ENCODE measurements at places on chromosomes 13 and 19. TPM values are rescaled to one million over a fixed set of nuclear protein-coding genes. Genes with fewer than 3 reads are reported as not detected.

DNA sequence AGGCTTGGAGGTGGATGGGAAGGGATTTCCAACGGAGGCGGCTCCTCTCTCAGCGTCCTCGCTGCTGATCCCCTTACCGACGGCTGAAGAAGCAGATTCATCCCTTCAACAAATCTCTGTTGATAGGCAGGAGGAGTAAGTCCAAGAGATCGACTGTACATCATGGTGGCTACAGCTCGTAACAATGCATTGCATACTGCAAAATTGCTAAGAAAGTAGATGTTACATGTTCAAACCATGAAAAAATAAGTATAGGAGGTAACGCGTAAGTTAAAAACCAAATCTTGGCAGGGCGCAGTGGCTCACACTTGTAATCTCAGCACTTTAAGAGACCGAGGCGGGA, 468 bp upstream of the SLC39A3 start:
- peak overlapping the region; percentile 87 for H3K4me3 ChIP-seq
- peaks cover 14% of the 10 kb centered on the region for H3K4me1 ChIP-seq
- no peak overlapping the region for H3K27ac ChIP-seq
- peaks cover 25% of the 10 kb centered on the region for H3K36me3 ChIP-seq

- no peak for DNase-seq
- H3K4me3 ChIP-seq, result no peak overlapping the region
- peaks cover 4% of the 10 kb centered on the region for H3K4me1 ChIP-seq
- no peaks in the 10 kb centered on the region for H3K27me3 ChIP-seq
Measured at GRCh38 chr19:10643172-10643967, 10.8 kb upstream of the ILF3 start.

GRCh38 chr19:38385804-38386257, 2.0 kb downstream of the GGN start:
- H3K27ac ChIP-seq, result no peak overlapping the region
- H3K4me1 ChIP-seq, result peaks cover 16% of the 10 kb centered on the region
- peaks cover 20% of the 10 kb centered on the region for H3K27me3 ChIP-seq
- no peak for DNase-seq
- H3K4me3 ChIP-seq, result no peak overlapping the region

- H3K4me1 ChIP-seq, result no peaks in the 10 kb centered on the region
- H3K4me3 ChIP-seq, result no peak overlapping the region
- H3K27me3 ChIP-seq, result peaks cover 28% of the 10 kb centered on the region
- H3K36me3 ChIP-seq, result no peaks in the 10 kb centered on the region
- H3K27ac ChIP-seq, result no peak overlapping the region
Measured at GRCh38 chr13:102915393-102915930, 69.6 kb downstream of the ERCC5 start.

DNA sequence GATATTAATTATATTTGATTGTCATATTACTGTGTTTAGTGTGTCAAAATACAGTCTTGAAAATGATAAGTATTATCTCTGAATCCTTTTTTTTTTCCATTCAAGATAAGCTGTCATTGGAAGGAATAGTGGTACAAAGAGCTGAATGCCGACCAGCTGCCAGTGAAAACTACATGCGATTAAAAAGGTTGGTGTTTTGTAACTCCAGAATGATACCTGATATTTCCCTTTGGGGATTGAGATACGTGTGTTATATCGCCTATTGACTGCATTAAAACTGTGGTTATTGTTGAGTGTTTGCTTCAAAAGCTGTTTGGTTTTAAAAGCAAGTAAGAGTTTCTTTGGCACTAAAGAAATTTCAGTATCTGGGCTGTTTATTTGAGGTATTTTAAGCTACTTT, 6.5 kb upstream of the KCTD4 start:
- H3K27me3 ChIP-seq, result no peaks in the 10 kb centered on the region
- no peak overlapping the region for H3K27ac ChIP-seq
- no peak overlapping the region for H3K4me3 ChIP-seq
- no peak for DNase-seq
- peaks cover 13% of the 10 kb centered on the region for H3K4me1 ChIP-seq

DNA sequence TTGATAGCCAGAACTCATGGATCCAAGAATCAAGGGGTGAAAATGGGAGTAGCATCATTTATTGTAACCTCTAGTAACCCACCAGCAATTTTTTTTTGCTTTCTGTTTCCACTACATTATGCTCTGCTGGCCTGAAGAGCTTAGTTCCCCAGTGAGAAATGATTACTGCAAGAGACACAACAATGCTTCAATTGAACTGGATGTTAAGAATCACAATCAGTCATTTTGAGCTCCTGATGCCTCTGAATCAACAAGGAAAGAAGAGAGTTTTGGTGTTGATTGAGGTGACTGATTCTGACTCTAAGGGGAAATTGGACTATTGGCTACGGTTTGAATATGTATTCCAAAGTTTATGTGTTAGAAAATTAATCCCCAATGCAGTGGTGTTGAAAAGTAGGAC, 1084.4 kb downstream of the SLITRK1 start:
- H3K4me3 ChIP-seq, result no peak overlapping the region
- no peak for DNase-seq
- H3K27ac ChIP-seq, result no peak overlapping the region
- H3K27me3 ChIP-seq, result no peaks in the 10 kb centered on the region

GRCh38 chr13:41674246-41674645, 216.9 kb downstream of the RGCC start:
- H3K27ac ChIP-seq, result no peak overlapping the region
- H3K4me1 ChIP-seq, result no peaks in the 10 kb centered on the region
- H3K4me3 ChIP-seq, result no peak overlapping the region
- DNase-seq, result no peak
- peaks cover 2% of the 10 kb centered on the region for H3K36me3 ChIP-seq

GRCh38 chr13:109725995-109726637, 60.3 kb downstream of the IRS2 start:
- H3K36me3 ChIP-seq, result no peaks in the 10 kb centered on the region
- H3K27me3 ChIP-seq, result no peaks in the 10 kb centered on the region
- DNase-seq, result no peak
- H3K27ac ChIP-seq, result no peak overlapping the region

GRCh38 chr19:13920524-13920923, 14.5 kb downstream of the CC2D1A start:
- H3K4me1 ChIP-seq, result peaks cover 4% of the 10 kb centered on the region
- no peak overlapping the region for H3K27ac ChIP-seq
- H3K4me3 ChIP-seq, result no peak overlapping the region
- no peaks in the 10 kb centered on the region for H3K27me3 ChIP-seq
- H3K36me3 ChIP-seq, result peaks cover 28% of the 10 kb centered on the region

DNA sequence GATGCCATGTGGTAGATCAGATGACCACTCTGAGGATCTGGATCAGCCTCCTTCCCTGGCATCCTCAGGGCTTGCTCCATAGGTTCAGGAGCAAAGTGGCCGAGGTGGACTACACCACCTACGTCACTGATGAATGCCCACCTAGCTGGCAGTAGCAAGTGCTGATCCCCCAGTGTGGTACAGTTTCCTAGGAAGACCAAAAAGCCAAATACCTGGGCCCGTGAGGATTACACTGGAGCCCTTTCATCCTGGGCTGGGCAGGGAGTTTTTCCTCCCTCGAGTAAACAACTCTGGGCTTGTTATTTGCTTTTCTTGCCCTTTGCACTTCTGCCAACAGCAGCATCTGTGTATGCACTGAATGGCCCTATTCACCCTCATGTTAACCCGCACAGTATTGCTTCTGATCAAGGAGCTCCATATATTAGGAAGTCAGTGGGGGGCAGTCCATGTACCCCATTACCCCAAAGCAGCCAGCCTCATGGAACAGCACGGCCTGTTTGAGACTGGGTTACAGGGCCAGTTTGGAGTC, 3.3 kb upstream of the MYADM start:
- peaks cover 21% of the 10 kb centered on the region for H3K4me1 ChIP-seq
- H3K4me3 ChIP-seq, result no peak overlapping the region
- H3K27ac ChIP-seq, result no peak overlapping the region
- no peak for DNase-seq
- H3K36me3 ChIP-seq, result no peaks in the 10 kb centered on the region

DNA sequence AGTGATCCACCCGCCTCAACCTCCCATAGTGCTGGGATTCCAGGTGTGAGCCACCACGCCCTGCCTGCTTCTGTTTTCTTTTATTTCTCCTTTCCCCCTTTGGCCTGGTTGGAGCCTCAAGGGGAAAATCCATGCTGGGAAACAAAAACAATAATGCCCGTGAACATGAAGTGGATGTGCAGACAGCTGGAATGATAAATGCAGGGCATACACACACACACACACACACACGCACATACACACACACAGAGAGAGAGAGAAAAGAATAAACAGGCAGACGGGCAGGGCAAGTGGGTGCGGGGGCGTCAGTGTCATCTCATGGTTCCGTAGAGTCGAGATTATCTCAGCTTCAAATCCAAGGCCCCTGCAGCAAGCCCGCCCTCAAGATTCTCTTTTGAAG, 4.4 kb upstream of the PLEKHF1 start:
- H3K36me3 ChIP-seq, result no peaks in the 10 kb centered on the region
- H3K4me3 ChIP-seq, result no peak overlapping the region
- no peak overlapping the region for H3K27ac ChIP-seq
- DNase-seq, result no peak

- peaks cover 16% of the 10 kb centered on the region for H3K36me3 ChIP-seq
- H3K27me3 ChIP-seq, result no peaks in the 10 kb centered on the region
Measured at GRCh38 chr13:100106705-100107104, 17.8 kb downstream of the PCCA start.

- no peak for DNase-seq
- no peaks in the 10 kb centered on the region for H3K4me1 ChIP-seq
- no peaks in the 10 kb centered on the region for H3K27me3 ChIP-seq
Measured at GRCh38 chr13:61880578-61881283, 465.1 kb upstream of the PCDH20 start.

GRCh38 chr13:99226513-99226912, 25.9 kb downstream of the UBAC2 start:
- peaks cover 39% of the 10 kb centered on the region for H3K36me3 ChIP-seq
- no peak overlapping the region for H3K4me3 ChIP-seq

- no peaks in the 10 kb centered on the region for H3K27me3 ChIP-seq
- DNase-seq, result no peak
- H3K27ac ChIP-seq, result no peak overlapping the region
- no peaks in the 10 kb centered on the region for H3K4me1 ChIP-seq
Measured at GRCh38 chr13:69755101-69755500, 352.5 kb upstream of the ATXN8OS start.

GRCh38 chr13:77118134-77118533, 91.2 kb upstream of the FBXL3 start:
- peaks cover 39% of the 10 kb centered on the region for H3K36me3 ChIP-seq
- DNase-seq, result no peak
- no peaks in the 10 kb centered on the region for H3K4me1 ChIP-seq
- no peak overlapping the region for H3K27ac ChIP-seq
- no peaks in the 10 kb centered on the region for H3K27me3 ChIP-seq

GRCh38 chr13:22092791-22093560, 422.1 kb downstream of the FGF9 start:
- H3K36me3 ChIP-seq, result peaks cover 3% of the 10 kb centered on the region
- no peaks in the 10 kb centered on the region for H3K27me3 ChIP-seq
- H3K27ac ChIP-seq, result no peak overlapping the region
- no peaks in the 10 kb centered on the region for H3K4me1 ChIP-seq

DNA sequence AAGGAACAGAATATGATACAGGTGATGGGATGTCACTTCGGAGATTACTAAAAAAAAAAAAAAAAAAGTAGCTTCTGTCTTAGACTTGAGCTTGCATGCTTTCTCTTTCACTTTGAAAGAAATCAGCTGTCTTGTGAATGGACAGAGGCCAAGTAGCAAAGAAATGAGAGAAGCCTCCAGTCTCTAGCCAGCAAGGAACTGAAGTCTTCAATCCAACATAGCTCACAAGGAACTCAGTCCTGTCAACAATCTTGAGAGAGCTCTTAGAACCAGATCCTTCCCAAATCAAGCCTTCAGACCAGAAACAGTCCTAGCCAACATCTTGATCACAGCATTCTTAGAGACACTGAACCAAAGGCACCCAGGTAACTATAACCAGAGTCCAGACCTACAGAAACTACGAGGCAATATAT, 7.7 kb downstream of the N4BP2L2 start:
- DNase-seq, result no peak
- H3K27me3 ChIP-seq, result no peaks in the 10 kb centered on the region
- H3K4me1 ChIP-seq, result peaks cover 65% of the 10 kb centered on the region
- H3K4me3 ChIP-seq, result peak overlapping the region; percentile 73

GRCh38 chr19:45276284-45276687, 25.2 kb downstream of the MARK4 start:
- no peak overlapping the region for H3K27ac ChIP-seq
- H3K36me3 ChIP-seq, result peaks cover 5% of the 10 kb centered on the region
- H3K4me1 ChIP-seq, result no peaks in the 10 kb centered on the region
- no peak for DNase-seq
- H3K27me3 ChIP-seq, result no peaks in the 10 kb centered on the region
- no peak overlapping the region for H3K4me3 ChIP-seq

- H3K27me3 ChIP-seq, result no peaks in the 10 kb centered on the region
- no peak overlapping the region for H3K4me3 ChIP-seq
- DNase-seq, result no peak
Measured at GRCh38 chr13:74077792-74078191, 56.4 kb downstream of the KLF12 start.

DNA sequence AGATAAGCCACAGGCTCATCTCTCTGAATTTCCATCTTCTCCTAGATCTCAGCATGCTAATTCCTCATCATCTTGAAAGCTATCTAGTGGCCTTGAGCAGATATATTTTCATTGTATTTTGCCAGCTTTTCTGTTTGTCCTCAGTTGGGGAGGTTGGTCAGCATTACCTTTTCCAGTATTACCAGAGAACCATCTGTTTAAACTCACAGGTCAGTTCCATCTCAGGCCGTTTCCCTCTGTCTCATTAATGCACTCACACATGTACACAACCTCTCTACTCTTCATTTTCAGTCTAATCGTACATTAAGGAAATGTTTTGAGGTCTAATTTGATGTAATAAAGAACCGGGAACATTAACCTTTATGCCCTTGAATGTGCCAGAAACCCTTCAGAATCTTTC, 29.7 kb downstream of the USPL1 start:
- no peak overlapping the region for H3K27ac ChIP-seq
- no peaks in the 10 kb centered on the region for H3K27me3 ChIP-seq
- no peak overlapping the region for H3K4me3 ChIP-seq
- H3K36me3 ChIP-seq, result peaks cover 56% of the 10 kb centered on the region

- peaks cover 24% of the 10 kb centered on the region for H3K27me3 ChIP-seq
- no peaks in the 10 kb centered on the region for H3K36me3 ChIP-seq
- no peak overlapping the region for H3K4me3 ChIP-seq
- H3K27ac ChIP-seq, result no peak overlapping the region
- no peaks in the 10 kb centered on the region for H3K4me1 ChIP-seq
- DNase-seq, result no peak
Measured at GRCh38 chr13:39106216-39107005, 68.2 kb downstream of the NHLRC3 start.

GRCh38 chr19:19107654-19108053, 30.6 kb downstream of the TMEM161A start:
- no peak for DNase-seq
- H3K27me3 ChIP-seq, result no peaks in the 10 kb centered on the region
- no peak overlapping the region for H3K27ac ChIP-seq
- peaks cover 1% of the 10 kb centered on the region for H3K4me1 ChIP-seq
- no peak overlapping the region for H3K4me3 ChIP-seq

GRCh38 chr19:9128171-9128570, 1.4 kb upstream of the OR7G3 start:
- peaks cover 8% of the 10 kb centered on the region for H3K4me1 ChIP-seq
- H3K4me3 ChIP-seq, result no peak overlapping the region
- no peaks in the 10 kb centered on the region for H3K27me3 ChIP-seq
- no peak overlapping the region for H3K27ac ChIP-seq

Gene ZNF699
- 6.7 TPM for total RNA-seq

Gene FCGBP
- total RNA-seq, result 3.2 TPM

Gene ZNF723
- not detected for total RNA-seq

Gene JAK3
- total RNA-seq, result 137 TPM

Gene DNMT1
- 500 TPM for total RNA-seq

Gene ZNF471
- total RNA-seq, result 0.77 TPM

Gene ZNF729
- total RNA-seq, result not detected

Gene LYPD3
- 0.33 TPM for total RNA-seq

Gene NRTN
- not detected for total RNA-seq

Gene FLT1
- 0.44 TPM for total RNA-seq

Gene ATP11A
- 43.5 TPM for total RNA-seq

Gene ZNF724
- 15.8 TPM for total RNA-seq
